ENCODE measurements at places on chromosomes 3 and 15.

DNA sequence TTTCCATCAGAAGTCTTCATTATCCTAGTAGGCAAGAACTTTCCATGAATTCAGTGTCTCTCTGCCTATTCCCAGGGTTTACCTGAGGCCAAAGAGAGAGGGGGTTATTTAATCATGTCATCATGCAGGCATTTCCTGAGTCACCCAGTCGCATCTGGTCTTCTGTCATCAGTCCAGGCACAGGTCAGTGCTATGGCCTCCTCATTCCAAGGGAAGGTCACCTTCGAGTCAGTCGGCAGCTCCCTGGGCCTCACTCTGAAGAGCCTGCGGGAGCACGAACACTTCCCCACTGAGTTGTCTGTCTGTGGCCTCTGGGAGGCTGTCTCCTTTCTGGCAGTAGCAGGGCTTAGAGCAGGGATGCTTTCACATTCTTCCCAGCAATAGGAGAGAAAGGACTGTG lies 26.2 kb upstream of the LRTM1 start:
- DNase-seq = peak; percentile 92

DNA sequence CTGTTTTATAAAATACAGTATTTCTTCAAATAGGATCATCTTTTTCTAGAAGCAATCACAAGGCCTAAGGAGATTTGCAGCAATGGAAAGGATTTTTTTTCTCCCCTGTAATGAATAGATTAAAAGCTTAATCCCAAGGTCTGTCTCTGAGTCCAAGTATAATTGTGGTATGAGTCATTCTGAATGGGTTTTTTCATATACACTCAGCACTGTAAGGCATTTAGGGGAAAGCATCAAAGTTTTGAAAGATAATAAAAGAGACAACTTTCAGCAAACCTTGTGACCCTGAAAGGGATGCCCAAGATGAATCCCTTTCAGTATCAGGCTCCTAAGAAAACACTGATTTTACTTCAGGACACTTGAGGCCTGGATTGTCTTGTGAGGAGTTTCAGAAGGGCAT lies 23.3 kb upstream of the LARS2 start:
- DNase-seq = peak; percentile 54

- no peak for DNase-seq
Observed at GRCh38 chr15:92324101-92324963, 69.3 kb upstream of the ST8SIA2 start.

DNA sequence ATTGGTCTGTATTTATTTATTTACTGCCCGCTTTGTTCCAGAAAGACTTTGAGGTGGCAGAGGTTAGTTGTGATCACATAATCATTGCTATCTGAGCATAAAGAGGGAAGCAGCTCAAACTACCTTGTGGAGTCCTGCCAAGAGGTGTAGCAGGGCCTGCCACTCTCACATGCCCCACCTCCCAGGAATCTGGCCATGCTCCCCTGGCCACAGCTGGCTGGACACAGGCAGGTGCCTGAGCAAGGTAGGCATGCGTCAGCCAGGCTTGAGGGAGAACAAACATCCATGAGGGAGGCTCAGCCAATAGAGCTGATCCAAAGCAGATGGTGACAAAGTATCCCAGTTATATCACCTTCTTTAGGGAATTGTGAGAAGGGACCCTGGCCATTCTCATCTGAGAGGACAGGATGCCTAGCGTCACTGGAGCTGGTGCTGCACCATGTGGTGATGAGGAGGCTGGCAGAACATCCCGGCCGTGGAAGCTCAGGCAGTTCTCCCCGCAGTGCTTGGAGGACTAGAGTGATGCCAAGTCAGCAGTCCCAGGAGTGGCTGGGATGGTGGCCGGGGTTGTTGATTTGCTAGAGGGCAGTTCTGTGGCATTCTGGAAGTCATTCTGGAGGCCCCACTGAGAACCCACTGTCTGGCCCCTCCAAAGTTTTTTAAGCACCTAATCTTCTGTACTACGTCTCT lies 6.8 kb upstream of the POLG start:
- no peak for DNase-seq

GRCh38 chr15:78619022-78619950 lies 1.5 kb downstream of the CHRNA3 start:
- DNase-seq = no peak

DNA sequence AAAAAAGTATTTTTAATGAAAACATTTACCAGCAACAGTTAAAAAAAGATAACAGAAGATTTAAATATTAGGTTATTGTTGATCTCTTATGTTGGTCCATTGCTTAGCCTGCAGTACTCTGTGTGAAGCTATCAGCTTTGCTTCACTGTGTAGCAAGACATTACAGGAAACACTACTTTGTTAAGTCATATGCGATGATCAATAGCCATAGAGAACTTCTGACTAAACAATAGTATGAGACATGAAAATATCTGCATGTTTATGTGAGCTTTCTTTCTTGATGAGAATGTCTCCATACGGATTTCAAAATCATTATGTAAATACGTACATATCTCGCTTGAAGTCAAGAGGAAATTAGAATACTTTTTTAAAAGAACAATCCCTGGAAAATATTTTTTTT lies 27.0 kb upstream of the CAPN3 start:
- DNase-seq = peak; percentile 40

DNA sequence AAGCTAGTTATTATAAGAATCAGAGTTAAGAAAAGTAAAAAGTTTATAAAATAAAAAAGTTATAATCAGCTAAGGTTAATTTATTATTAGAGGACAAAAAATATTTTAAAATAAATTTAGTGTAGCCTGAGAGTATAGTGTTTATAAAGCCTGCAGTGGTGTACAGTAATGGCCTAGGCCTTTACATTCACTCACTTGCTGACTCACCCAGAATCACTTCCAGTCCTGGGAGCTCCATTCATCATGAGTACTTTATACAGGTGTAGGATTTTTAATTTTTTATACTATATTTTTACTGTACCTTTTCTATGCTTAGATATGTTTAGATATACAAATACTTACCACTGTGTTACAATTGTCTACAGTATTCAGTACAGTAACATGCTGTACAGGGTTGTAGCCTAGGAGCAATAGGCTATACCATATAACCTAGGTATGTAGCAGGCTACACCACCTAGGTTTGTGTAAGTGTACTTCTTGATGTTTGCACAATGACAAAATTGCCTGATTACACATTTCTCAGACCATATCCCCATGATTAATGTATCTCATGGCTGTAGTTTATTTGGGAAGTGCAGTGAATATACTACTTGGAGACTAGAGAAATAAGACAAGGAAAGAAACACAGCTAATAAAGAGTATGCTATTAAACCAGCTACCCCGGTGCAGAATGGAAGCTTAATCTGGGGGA lies 101.9 kb upstream of the GALNT15 start:
- peak; percentile 51 for DNase-seq

DNA sequence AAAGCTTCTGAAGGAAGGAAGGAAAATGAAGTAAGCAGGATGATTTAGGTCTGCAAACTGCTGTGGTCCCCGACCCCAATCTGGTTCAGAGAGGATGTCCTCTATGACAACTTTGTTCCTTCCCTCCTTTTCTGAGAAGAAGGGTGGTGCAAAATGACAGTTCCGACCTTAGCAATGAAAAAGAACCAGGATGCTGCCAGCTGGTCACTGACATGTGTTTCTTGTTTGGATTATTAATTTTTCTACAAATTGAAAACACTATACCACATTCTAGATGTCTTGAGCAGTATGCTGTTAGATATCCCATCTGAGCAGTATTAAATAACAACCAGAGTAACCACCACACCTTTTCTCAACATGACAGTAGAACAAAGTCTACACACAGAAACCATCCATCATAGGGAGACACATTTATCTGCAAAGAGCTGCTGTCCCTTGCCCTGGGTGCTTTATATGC lies 27.5 kb downstream of the CDCP1 start:
- DNase-seq = no peak

GRCh38 chr3:159236321-159236720 lies 434.5 kb downstream of the MFSD1 start:
- DNase-seq = peak; percentile 68

DNA sequence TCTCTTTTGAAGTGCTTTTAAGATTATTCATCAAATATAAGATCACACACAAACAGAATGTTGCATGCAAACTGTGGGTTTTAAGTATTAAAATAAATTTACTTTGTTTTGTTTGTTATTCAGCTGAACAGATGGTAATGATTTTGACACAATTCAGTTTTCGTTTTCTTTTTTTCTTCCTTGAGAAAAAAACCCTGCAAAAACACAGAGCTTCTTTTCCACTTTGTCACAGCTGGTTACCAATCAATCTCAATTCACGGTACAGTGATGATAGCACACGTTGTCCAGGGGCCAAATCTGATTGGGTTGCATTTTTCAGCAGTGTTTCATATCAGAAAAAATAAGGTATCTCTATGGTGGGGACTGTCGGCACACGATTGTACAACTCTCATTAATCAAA lies 473.6 kb downstream of the ROBO2 start:
- peak; percentile 85 for DNase-seq

- no peak for DNase-seq
Observed at GRCh38 chr15:65395567-65396202, 17.9 kb upstream of the IGDCC3 start.

- DNase-seq = peak; percentile 41
Observed at GRCh38 chr3:124360155-124360554, 368.2 kb upstream of the ROPN1 start.

GRCh38 chr15:26126070-26126469 lies 262.9 kb upstream of the ATP10A start:
- DNase-seq = peak; percentile 12

DNA sequence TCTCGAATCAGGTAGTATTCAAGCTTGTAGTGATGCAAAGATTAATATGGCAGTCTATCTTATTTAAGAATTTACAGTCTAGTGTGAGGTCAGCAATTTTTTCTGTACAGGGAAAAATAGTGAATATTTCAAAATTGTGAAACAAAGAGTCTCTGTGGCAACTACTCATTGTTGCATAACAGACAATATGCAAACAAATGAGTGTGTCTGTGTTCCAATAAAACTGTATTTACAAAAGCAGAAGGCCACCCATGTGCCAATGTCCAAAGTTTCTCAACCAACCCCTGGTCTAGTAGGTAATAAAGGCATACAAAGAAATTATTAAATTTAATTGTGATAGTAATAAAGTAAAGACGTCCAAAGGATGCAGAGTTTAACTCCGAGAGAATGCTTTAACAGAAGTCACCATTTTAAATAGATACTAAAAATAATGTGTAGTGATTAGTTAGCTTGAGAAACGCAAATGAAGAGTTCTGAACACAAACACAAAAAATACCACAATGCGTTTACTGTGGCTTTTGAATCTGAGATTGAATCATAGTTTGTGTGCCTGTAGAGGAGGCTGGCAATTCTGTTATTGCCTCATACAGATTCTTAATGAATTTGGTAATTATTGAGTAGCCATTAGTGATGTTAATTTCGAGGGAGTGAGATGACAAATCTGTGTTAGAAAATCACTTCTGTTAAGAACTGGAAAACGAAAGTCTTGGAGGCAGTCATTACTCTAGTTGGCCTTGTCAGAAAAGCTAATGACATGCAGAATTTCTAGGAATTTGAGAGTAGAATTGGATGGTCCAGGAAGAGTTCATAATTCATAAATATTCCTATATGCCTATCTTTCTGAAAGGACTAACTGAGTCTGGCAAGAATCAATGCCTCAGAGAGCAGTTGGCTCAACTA lies 48.7 kb downstream of the CADM2 start:
- no peak for DNase-seq

GRCh38 chr3:99084156-99084555 lies 182.7 kb upstream of the DCBLD2 start:
- no peak for DNase-seq

GRCh38 chr15:33448961-33449606 lies 138.3 kb downstream of the RYR3 start:
- no peak for DNase-seq

DNA sequence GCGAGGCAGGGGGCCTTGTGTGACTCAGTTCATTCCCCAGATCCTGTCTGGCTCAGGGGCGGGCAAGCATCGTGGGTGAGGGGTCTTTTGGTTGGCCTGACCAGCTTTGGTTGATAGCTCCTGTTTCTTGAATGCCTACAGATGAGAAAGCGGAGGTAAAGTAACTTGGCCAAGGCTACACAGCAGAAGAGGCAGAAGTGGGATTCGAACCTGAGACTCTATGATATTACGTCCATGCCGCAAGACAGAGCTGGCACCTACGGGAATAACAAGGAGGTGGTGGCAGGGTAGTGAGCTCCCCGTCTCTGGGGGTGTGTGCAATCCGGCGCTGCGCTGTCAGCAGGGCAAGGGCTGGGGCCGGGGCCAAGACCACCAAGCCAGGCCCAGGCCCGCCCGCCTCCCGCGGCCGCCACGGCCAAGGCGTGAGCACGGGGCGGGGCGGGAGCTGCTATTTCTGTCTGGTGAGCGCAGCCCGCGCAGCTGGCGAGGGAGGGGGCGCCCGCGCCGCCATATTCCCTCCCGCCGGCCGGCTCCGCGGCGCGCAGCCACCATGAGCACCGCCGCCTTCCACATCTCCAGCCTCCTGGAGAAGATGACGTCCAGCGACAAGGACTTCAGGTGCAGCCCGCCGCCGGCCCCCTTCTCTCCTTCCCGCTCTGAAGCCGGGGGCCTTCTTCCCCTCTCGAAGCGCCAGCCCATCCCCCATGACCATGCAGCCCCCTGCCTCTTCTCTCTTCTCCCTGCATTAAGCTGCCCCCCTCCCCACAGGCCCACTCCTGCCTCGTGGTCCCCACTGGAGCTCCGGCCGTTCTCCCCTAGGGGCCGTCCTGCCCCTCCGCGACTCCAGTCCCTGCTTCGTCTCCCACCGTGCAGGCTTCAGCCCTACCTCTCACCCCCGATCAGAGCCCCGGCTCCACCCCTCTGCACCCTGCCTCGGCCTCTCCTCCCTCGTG lies at the start of gene CAND2:
Gene CAND2 (plus strand): TSS at position 510 of the 953 bp plus-strand sequence. CDS start 41 bp downstream, at position 551.
- DNase-seq = peak; percentile 53

- no peak for DNase-seq
Observed at GRCh38 chr15:92580521-92580920, 75.1 kb downstream of the FAM174B start.

GRCh38 chr3:30641416-30642251 lies 35.2 kb downstream of the TGFBR2 start:
- DNase-seq = no peak

GRCh38 chr3:35787936-35788335 lies 148.6 kb downstream of the ARPP21 start:
- no peak for DNase-seq

DNA sequence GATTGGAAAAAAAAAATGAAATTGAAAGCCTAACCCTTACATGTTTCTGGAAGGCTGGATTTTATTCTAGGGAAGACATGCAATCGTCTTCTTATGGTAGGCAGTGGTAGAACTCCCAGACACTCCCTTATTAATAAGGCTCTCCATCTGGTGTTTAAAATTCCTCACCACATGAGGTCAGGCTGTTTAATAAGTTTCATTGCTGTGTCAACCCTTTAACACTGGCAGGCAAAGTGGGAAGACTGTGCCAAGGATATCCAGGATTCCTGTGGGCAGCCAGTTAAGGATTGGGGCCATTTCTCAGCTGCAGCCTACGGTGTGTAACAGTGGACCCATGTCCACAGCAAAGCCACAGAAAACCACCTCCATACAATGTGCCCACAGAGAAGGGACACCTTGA lies 225.5 kb upstream of the CHRM5 start:
- peak; percentile 38 for DNase-seq

- DNase-seq = no peak
Observed at GRCh38 chr3:50554553-50554952, 13.0 kb downstream of the C3orf18 start.

DNA sequence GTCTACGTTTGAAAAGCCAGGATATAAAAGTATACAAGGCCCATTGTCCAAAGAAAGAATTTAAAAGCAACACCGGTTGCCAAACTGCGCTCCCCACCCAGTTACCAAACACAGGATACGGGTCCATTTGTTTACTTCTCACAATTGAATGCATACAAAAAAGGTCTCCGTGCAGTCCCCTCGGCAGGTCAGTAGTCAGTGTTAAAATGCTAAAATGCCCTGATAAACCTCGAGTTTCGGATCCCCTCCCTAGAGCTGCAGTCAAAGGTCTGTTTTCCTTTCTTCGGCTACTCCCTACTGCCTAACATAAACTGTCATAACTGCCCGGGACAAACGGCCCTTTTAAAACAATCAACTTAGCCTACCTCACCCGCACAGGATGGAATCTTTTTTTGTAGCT lies 534.6 kb downstream of the FOXP1 start:
- DNase-seq = no peak
